ENCODE measurements at places on chromosomes 2 and 18.

DNA sequence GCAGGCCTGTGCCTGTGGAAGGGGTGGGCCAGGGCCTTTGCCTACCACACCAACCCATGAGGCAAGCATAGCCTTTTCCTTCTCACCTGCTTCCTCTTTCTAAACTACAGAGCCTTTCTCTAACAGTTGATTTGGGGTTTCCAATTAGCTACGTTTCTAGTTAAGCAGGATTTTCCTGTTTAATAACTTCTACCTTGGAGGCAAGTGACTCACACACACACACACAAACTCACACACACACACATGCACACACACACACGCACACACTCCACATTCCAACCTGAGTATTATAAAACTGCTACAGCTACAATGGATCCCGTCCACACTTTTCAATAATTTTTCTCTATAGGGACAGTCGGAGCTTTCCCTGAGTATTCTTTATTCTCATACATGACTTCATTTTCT is 84.9 kb downstream of the SOX11 start:
- no peak for DNase-seq

DNA sequence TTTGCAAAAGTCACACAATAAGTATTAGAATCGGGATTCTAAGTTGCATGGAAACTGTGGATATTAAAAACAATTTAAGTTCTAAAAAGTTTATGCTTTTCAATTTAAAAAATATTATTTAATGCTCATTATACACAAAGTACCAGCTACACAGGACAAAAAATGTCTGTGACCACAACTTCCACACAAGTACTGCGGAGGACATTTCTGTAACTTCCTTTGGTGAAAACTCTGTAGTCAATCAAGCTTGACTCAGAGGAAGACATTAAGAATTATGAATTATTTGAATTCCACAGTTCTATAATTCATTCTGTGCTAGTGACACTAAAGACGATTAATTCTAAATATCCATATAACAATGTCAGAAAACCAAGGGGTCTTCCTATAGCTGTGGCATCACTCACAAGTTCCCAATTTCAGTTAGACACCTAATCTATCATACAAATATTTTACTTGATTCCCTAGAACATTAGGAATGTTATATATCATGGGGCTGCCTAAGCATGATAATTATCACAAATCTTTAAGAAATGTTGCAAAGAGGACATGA is 120.5 kb downstream of the AFF3 start:
- DNase-seq: no peak

DNA sequence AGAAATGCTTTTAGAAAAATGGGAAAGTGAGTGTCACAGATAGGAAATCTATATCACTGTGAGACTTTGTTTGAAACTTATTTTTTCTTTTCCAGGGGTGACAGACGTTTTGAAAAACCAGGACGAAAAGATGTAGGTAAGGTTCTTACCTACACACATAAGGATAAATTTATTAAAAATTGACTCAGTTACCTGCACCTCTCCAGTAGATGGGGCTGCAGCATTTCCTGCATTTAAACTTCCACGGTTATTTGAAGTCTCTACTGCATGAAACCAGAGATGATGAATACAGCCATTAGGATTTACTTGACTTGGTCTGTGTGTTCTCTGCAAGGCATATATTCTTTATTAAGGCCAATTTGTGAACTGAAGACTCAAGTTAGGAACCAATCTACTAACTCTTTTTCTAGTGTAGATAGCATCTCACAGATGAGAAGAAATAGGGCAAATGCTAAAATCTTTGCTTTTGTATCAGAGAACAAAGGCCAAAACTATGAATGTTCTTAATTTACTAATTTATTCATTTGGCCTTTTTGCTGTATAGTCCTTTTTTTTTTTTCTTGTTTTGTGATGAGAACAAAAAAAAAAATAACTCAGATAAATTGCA is 15.0 kb downstream of the KCNJ13 start:
- peak; percentile 78 for DNase-seq

DNA sequence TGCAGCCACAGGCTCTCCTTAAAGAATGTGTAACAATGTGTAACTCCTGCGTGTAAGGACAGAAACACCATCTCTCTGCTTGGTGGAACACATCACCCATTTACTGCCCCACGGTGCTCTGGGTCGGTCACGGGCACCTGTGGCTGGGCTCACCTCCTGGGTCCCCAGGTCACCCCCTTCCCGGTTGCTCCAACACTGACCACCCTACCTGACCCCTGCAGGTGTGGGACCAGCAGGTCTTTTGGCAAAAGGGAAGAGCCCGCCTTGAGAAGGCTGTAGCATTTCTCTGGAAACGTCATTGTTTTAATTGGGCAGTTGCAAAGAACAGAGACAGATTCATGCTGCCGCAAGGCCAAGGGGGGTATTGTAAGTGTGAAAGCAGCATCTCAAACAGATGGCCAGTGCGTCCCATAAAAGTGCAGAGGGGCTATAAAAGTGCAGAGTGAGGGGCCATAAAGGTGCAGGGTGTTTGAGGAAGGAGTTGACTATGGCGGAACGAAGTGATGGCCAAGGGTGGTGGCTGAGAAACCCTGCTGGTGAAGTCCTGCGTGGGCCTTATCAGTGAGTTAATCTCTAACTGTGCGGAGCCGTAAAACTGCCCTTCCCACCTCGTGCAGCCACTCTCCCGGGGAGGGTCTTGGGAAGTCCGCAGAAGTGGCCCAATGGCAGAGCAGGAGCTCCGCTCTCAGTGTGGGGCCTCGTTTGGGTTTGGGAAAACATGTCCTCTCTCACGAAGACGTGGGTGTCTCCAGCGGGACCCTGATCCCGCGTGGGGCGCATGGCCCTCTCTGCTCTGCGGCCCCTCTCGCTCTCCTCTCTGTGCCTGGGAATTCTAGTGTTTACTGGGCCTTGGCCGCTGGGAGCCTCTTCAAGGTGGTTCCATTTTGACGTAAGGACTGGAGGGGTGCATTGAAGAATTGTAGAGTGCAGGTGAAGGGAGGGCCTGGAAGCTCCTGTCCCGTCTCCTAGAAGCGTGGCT is 13.7 kb upstream of the NEU4 start:
- DNase-seq: no peak

DNA sequence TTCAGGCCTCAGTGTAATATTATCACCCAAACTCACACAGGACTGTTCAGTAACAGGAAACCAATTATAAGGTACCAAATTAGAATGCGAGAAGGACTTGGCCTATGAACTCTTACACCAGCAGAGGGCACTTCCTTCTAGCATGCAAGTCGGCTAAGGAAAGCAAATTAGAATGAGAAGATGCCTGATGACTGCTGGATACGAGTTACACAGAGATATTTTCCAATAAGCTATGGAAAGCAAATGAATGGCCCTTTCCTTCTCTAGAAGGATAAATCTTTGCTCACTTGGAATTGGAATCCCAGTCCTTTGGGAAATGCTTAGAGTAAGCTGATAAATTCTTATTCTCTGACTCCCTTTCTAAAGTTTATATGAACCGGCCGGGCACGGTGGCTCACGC is 109.8 kb downstream of the AP1S3 start:
- peak; percentile 69 for DNase-seq

- no peak for DNase-seq
Observed at GRCh38 chr2:38656866-38657480, 8.9 kb upstream of the GALM start.

DNA sequence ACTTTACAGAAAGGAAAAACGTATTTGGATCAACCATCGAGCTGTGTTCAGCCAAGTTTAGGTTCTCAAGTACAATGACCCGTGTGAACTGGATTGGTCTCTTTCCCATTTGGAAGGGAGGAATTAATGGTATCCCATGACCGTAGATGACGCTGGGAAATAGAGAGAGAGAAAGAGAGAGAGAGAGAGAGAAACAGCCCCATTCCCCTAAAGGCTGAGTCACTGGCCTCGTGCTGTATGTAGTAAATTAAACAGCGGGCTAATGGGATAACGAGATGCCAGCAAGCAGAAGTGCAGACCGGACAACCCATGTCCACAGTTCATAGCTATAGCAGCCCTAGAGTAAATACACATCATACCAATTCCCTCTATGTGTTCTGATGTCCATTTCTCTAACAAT is 99.6 kb downstream of the BCL11A start:
- DNase-seq: no peak

GRCh38 chr2:231900972-231901371 is 25.2 kb downstream of the NPPC start:
- no peak for DNase-seq

- no peak for DNase-seq
Observed at GRCh38 chr2:198096965-198097364, 292.6 kb downstream of the PLCL1 start.

GRCh38 chr2:59930430-59930829 is 623.0 kb downstream of the BCL11A start:
- no peak for DNase-seq

DNA sequence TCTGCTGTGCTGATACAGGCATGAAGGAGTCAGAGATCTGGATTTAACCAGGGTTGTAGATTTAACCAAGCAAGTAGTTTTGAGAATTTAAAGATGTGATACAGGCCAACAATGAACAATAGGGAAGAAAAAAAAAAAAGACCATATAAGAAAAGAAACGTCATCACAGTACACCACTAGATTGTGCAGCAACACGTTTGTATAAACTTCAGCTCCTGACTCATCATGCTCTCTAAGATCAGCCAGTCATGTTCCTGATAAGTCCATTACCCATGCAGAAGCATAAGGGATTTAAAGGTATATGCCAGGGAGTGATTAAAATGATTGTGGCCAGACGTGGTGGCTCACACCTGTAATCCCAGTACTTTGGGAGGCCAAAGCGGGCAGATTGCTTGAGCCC is 22.3 kb upstream of the ERICH2 start:
- DNase-seq: no peak

DNA sequence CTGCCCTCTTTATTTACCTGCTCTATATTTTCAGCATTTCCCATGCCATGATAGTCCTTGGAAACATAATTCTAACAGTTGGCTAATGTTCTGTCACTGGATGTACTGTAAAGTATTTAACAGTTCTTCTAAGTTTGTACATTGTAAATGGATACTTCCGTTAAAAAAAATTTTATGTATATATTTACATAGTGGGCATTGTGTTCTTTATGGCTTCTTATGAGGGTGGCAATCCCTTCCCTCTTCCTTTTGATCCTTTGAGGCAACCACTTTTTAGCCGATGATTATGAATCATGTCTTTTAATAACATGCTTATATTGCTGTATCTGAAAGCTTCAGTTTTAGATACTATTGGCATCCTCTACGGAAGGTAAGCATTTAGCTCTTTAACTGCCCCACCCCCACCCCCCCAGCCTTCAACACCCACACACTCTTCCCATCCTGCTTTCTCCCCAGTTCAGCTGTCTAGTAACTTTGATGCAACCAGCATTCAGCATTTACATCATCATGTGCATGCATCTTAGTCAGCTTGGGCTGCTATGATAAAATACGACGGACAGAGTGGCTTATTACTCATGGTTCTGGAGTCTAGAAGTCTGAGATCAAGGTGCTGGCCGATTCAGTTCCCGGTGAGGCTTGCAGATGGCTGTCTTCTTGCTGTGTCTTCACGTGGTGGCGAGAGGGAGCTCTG is 21.0 kb upstream of the EDAR start:
- no peak for DNase-seq

DNA sequence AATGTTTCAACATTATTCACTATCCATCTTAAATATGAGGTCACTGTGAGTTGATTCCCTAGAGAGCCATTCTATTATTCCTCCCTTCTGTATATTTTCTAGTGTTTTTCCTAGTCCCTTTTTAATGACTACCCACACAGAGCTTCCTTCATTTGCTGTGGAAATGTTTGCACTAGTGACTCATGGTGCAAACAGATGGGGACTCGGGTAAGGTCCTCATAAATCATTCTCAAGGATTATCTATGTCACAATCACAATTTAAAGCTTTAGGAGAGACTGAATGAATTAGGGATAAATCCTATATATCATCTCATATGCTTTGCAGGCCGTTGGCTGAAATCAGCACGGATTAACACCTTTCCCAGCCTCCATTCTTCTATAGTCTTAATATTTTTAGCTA is 159.6 kb downstream of the DCC start:
- peak; percentile 74 for DNase-seq

DNA sequence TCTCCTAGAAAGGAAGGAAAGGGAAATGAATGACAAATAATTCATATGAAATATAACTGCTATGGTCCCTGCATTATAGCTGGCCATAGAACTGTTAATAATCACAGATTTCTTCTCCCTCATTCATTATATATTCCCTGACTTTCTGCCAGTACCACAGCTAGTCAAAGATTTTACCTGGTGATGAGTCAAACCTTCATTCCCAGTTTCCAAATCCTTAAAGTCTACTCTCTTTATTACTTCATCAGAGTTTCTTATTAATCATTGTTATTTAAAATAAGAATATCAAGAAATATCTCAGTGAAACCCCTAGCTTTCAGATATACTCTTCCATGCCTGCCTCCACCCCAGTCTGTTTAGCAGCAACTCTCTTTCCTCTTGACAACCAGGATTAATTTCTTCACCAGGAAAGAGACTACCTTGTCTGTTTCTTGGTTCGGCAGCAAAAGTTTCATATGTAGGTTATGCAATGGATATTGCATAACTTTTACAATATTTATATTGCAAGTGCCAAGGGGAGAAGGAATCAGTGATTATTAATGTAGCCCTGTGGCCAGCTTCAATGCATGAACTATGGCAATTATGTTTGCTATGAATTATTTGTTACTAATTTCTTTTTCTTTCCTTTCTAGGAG is 533.8 kb downstream of the FBXO15 start:
- DNase-seq: no peak
